ENCODE measurements at places on chromosomes 5 and 9.

- DNase-seq = no peak
Measured at GRCh38 chr9:90521811-90522570, 120.6 kb downstream of the DIRAS2 start.

DNA sequence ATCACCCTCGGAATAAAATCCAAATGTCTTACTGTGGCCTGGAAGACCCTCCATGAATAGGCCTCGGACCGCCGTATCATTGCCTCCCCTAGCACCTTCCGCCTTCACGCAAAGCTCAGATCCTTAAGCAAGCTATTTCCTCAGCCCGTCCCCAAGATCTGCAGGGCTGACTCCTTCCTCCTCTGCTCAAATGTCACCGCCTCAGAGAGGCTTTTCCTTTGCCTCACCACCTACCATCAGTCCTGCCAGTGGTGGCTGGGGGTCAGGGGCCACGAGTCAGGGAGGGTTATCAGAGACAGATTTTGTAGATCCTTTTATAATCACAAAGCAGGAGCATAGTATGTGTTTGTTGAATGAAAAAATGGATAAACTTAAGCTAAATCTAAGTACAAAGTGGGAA, 74.4 kb upstream of the KIF2A start:
- no peak for DNase-seq

GRCh38 chr5:75322066-75322465, 15.0 kb upstream of the HMGCR start:
- no peak for DNase-seq

GRCh38 chr9:68473790-68474189, 66.9 kb downstream of the TMEM252 start:
- DNase-seq = no peak

DNA sequence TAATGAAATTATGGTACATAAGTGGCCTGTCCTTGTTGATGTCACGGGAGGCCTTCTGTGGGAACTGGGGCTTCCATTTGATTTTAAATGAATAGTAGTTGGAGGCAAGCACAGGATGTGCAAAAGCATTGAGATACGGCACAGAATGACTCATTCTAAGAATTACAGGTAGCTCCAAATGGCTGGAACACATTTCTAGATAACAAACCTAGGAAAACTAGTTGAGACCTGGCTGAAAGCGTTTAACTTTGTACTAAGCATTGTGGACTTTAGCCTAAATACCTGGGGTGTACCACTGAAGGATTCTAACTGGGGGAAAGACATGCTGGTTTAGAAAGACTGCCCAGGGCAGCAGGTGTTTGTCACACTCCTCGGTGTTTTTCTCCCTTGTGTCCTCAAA, 9.4 kb downstream of the SKP2 start:
- DNase-seq = no peak

- peak; percentile 47 for DNase-seq
Measured at GRCh38 chr9:101449071-101449721, 13.6 kb upstream of the ALDOB start.

- DNase-seq = no peak
Measured at GRCh38 chr5:36264202-36264760, 22.6 kb upstream of the NADK2 start.

- no peak for DNase-seq
Measured at GRCh38 chr9:22124263-22125011, 115.3 kb upstream of the CDKN2B start.

DNA sequence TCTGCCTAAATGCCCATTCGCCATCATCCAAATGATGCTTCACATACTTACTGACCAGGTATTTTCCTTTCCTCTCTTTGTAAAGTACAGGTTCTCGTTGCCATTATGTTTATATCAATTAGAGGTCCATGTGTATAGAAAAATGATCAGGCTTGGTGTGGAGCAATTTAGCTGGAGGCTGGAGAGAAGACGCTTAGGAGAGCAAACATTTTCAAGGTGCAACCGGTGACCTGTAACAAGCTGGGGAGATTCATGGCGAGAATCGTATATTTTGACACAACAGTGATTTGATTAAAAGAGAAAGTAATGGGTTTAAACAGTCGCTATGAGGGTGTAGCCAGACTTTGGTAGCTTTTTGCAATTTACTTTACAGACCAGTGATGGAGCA, 170.9 kb upstream of the TBCA start:
- DNase-seq = no peak

DNA sequence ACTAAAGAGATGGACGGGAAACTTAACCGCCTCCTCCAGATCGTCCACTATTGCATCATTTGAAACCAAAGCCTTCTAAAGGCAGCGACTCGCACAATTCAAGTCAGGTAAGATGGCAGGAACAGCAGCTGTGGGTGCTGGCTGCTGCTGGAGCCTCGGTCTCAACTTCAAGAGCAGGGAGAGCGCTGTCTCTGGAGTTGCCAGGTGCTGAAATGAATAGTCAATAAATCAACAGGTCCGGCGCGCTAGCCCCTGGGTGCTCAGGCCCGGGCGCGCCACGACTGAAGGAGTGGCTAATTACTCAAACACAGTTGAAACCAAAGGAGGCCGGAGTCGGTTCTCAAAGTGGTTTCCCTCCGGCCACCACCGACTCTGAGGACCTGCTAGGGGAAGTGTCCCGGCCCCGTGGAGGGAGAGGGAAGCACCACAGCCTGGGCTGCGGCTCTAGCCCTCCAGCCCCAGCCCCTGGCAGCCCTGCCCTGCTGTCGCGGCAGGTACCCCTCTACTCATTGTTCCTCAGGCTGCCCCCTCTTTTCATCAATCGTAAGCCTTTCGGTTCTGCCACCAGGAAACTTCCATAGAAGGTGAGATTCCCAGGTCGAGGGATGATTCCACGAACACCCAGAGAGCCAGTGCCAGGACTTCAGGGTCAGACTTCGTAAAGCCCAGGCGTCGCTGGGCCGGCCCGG, 804 bp downstream of the TTC39B start:
- DNase-seq = peak; percentile 42

- DNase-seq = no peak
Measured at GRCh38 chr9:129988607-129989361, 54.2 kb downstream of the FNBP1 start.

GRCh38 chr5:82341325-82341724, 63.2 kb upstream of the RPS23 start:
- no peak for DNase-seq

- DNase-seq = no peak
Measured at GRCh38 chr5:179382486-179382885, 37.2 kb upstream of the ADAMTS2 start.

DNA sequence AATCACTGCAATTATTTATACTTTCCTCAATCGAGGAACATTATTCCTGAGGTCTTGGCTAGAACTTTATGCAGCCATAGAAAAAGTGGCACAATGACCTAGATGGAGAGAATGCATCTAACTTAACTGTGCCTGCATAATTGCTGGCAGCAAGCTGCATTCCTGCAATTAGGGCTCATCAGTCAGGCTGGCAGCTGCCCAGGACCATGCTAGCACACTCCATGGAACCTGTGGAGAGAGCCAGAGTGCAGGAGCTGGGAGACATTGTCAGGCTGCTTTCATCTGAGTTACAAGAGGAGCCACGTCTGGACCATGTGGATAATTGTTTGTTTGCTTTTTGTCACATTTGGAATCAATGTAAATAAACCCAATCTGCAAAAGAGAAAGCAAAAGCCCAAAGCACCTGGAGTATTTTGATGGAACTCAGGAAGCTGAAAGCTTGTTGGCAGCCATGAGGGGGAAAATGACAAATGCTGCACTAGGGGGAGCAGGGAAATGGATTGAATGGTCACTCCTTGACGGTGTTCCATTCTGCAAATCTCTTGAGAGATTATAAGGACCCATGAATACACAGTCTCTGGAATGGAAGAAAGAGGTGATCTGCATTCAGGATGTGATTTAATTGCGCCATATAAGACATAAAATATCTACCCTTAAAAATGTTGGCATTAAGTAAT, 839.9 kb downstream of the MAT2B start:
- DNase-seq = no peak

- peak; percentile 1 for DNase-seq
Measured at GRCh38 chr9:89488131-89488530, 9.8 kb downstream of the SEMA4D start.

- no peak for DNase-seq
Measured at GRCh38 chr9:33993104-33993503, 55.6 kb downstream of the UBAP2 start.

- DNase-seq = peak; percentile 72
Measured at GRCh38 chr9:111483858-111484571, at the start of gene ECPAS. Gene ECPAS, minus strand, starts transcription at chr9:111484383. Its CDS starts 11,465 bp downstream, at chr9:111472918.

- no peak for DNase-seq
Measured at GRCh38 chr5:135140446-135141204, 106.6 kb upstream of the PITX1 start.

DNA sequence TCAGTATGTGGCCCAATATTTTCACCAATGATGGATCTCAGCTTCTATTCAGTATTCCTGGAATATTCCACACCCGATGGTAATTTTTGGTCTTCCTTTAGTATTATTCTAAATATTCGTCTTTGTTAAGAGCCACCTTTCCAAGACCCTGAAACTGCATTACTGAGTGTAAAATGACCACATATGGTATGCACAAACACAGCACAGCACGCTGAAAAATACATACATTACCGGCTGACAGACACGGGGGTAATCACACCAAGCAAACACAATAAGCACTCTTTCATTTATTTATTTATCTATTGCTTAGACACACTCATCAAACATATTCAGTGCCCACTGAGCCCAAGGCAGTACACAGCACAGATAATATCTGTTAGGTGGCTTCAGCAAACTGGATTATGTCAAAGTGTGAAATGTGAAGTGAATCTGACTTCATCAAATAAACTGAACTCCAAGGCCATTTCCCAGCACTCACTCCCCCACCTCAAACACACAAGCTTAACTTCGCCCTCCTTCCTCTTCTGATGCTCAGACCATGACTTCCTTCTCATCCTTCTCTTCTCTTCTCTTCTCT, 1637.8 kb upstream of the C9orf72 start:
- no peak for DNase-seq

GRCh38 chr5:31825518-31826068, 186.7 kb downstream of the PDZD2 start:
- DNase-seq = peak; percentile 39

DNA sequence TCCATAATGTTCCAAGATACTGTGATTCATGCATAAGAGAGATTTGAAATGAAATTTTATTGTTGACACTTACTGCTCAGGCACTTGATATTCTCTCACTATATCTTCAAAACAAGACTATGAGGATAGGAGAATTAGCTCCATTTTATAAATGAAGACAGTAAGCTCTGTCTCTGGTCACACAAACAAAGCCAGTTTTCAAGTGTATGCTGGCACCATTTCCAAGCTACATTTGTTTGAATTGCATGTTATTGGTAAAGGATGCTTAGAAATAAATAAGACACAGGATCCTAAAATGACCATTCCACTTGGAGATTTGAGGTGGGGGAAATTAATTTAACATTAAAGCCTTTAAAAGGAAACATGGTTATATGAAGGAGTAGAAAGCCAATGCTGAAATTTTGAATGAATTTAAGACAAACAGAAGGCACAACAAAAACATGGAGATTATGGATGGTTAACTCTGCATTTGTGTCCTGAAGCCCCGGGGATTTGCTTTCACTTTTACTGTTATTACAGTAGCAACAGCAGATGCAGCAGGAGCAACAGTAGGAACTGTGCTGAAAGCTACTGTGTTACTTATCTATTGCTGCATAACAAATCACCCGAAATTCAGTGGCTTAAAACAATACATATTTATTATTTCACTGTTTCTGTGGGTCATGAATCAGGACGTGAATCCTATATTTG, 79.7 kb upstream of the ASTN2 start:
- DNase-seq = no peak

- DNase-seq = no peak
Measured at GRCh38 chr5:138542180-138542955, 668 bp downstream of the ETF1 start.

- no peak for DNase-seq
Measured at GRCh38 chr5:57411982-57412381, 70.6 kb downstream of the ACTBL2 start.

- DNase-seq = no peak
Measured at GRCh38 chr5:105898183-105898582, 1772.6 kb downstream of the EFNA5 start.

GRCh38 chr5:41925555-41925951, 472 bp downstream of the FBXO4 start:
- no peak for DNase-seq

GRCh38 chr9:87285183-87285850, 212.3 kb upstream of the DAPK1 start:
- DNase-seq = no peak

GRCh38 chr5:21806943-21807342, 1046.2 kb downstream of the CDH12 start:
- DNase-seq = no peak

DNA sequence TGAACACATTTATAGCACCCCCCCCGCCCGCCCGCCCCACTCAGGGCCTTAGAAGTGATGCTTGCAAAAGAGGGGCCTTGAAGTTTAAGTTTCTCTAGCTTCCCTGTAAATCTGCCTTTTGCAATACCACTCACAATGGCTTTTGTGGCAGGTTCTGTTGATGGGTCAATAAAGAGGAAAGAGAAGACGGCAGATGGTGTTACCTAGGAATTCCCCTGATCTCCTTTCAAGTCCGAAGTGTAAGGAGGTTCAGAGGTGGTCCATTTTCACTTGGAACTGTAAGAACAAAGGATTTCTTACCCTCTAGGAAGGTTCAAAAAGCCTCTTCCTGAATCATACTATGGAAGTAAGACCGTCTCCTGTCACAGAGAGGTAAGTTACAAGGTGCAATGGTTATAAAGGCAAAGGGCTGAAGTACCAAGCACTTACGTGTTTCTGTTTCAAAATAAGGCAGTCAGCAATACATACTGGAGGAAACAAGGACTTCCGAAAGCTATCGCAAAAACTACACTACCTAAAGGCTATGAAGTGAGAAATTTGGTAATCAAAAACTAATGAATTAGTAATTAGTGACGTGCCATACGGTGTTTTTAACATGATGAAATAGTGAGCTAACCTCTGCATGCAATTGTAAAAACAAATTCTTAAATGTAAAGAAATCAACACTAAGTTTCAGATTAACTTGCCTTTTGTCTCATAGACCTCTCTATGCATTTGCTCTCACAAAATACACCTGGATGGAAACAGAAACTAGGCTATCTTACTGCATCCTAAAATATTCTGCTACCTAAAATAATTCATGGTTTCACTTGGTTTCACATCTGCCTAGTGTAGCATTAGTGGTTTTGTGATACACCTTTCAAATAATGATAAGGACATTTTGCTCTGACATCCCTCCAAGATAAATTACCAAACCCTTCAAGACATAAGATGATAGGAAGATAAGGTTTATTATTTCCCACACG, 589.4 kb upstream of the FAM174A start:
- no peak for DNase-seq

DNA sequence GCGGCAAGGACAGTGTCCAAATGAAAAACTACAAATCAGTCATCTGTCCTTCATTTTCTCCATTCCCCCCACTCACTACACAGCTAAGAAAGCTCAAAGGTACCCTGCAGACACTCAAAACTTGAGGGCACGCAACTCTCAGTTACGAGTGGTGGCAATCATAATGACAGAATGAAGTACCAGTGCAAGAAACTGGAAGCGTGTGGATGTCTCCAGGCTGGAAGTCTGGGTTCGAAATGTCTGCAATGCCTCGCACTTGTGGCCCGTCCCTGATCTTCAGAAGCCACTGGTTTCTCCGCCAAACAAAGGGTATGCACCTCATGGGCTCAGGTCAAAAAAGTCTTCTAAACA, 597 bp upstream of the CENPH start:
- DNase-seq = no peak

- no peak for DNase-seq
Measured at GRCh38 chr9:7094052-7094451, 336.3 kb downstream of the KDM4C start.

- DNase-seq = no peak
Measured at GRCh38 chr9:131012396-131012917, 3.5 kb downstream of the LAMC3 start.
